CD8-positive, alpha-beta T cell (primary cell): ENCODE measurements at places on chromosomes 6 and 20. TPM values are rescaled to one million over a fixed set of nuclear protein-coding genes. Genes with fewer than 3 reads are reported as not detected.

Gene MLN
- total RNA-seq, result not detected

GRCh38 chr20:45842169-45842812, 8.7 kb downstream of the SNX21 start:
- DNase-seq, result no peak

Gene PSORS1C2
- total RNA-seq, result not detected

Gene DEF6
- total RNA-seq, result 182 TPM

Gene BPIFB4
- not detected for total RNA-seq

DNA sequence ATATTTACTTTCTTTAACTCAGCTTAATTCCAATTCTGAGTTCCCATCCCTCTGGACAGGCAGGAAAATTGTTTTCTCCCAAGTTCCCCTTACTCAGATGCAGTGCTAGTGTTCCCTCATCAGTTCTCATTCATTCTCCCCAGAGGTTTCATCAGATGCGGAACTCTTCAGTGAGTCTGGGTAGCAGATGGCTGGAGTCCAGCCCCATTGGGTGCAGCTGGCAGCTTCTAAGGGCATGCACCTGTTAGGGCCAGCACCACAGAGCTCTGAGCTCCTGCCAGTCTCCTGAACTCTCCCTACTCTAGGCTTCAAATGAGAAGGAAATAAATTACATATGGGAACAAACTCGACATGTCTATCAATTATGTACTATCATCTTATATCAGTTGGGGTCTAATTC, 76.6 kb downstream of the SOD2 start:
- no peak for DNase-seq

Gene IL17A
- not detected for total RNA-seq

- DNase-seq, result no peak
These were observed 145.9 kb upstream of the KCNK16 start for GRCh38 chr6:39468385-39468784.

DNA sequence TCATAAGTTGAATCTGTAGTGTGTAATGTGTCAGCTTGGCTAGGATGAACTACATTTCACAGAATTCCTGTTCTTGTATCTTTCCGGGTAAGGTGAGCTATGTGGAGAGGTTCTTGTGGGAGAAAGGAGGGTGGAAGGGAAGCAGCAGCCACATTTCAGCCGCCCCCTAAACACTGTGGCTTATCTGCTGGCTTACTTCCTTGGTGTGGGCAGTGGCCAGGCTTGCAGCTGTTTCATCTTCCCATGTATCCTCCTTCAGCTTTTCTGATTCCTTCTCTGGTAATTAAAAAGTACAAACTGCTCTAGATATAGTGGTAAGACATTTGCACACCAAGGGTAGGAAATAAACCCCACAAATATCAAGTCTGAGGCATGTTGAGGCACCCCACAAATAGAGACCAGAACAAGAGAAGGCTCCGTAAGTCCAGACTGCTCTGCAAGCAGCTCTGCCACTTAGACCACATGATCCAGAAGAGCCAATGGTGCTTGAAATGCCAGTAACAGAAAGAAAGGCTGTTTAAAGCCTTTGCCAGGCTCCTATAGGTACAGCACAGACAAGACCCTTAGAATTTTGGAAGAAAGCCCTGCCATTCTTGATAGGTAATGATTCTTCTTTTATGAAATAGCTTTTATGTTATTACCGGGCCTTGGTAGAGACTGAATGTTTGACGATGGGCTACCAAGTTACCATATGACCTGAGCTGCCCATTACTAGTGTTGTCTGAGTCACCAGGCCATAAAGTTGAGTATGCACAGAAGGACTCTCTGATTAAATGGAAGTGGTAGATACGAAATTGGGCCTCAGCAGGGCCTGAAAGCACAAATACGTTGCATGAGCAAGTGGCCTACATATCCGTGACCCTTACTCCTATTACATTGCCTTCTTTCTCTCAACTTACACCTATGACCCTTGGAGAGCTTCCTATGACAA, 215.0 kb upstream of the SGK1 start:
- DNase-seq, result no peak

Gene ATP6V1G2
- 1.3 TPM for total RNA-seq
